ENCODE measurements at places on chromosomes 12 and 14.
A peak's percentile ranks its signal among the peaks of the same experiment; 100 is the strongest.

DNA sequence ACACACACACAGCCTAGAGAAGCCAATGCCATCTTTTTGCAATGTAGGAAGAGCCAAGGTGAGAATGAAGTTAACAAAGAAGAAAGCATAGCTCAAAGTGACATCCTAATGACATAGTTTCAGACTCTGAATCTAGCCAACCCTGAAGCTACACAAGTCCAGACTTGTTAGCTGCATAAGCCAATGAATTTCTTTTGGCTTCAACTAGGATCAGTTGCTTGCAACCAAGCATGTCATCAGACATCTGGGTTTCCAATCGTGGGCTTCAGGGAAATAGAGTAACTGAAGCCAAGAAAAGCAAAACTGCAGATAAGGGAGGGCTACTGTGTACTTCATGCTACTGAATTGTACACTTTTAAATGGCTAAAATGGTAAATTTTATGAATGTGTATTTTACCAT lies 4.4 kb upstream of the GPHN start:
- no peak for DNase-seq

- DNase-seq, result no peak
Measured at GRCh38 chr12:124537525-124538193, 29.8 kb downstream of the NCOR2 start.

DNA sequence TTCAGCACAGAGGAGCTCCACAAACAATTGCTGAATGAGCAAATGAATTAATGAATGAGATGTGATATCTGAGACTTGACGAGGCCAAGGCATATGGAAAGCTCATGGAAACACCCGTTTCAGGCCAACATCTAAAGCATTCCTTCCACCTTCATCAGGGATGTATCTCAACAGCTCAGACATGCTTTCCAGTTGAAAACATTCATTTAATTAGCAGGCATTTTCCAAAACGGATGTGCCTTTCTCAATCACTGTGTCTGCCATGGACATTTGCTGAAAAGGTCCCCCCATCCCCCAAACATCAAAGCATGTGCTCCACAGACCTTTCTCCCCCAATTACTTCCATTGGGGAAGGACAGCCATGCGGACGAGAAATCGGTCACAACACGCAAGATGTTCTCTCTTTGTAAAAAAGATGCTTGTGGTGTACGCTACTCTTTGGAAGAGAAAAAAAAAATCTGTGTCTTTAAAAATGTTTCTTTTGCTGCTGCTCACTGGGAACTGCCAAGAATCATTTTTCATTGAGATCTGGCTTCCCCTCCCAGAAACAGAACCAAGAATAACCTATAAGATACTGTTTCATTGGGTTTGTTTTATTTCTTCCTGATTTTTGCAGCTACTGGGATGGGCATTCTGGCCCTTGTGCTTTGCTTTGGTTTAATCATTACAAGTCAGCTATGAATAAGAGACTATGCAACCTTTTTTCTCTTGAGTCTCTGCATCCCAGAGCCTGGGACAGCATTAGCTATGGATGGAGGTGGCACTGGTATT lies 528.2 kb downstream of the MED13L start:
- DNase-seq, result no peak

DNA sequence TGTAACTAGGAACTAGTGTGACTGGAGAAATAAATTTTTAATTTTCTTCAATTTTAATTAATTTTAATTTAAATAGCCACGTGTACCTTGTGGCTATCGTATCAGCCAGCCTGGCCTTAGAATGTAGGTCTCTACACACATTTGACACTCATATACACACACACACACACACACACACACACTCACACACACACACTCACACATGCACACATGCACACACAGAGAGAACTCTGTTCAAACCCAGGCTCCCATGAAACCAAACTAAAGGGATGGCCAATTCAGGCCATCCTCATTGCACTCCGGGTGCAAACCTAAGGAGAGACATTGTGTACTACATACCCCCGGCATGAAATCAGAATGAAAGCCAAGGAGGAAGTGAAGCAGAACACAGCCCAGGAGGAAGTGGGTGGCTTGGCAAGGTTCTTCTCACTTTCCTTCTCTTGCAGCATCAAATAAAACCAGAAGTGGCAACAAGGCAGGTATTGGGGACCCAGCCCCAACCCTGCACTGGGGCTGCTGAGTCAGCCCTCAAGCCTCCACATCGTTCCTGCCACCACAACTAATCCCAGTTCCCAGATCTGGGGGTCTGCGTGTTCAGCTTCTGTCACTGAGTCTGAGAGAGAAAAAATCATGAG lies 26.2 kb upstream of the CHPT1 start:
- DNase-seq, result peak; percentile 51

GRCh38 chr12:114757684-114758325 lies 73.8 kb upstream of the TBX3 start:
- no peak for DNase-seq

DNA sequence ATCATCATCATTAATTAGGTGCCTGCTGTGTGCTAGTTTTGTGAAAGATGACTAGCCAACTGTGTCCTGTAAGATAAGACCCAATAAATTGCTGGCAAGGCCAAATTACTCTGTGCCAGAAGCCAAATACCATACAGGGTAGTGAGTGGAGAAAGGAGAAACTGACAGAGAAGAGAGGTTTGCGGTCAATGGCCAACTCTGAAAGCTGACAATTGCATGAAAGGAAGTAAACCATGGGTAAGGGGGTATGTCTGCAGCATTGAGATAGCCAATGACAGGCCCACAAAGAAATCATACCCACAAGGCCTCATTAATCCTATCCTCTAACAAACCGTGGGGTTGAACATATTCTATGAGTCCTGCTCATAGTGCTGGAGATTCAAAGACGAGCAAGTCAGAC lies 236.6 kb upstream of the CCDC196 start:
- DNase-seq, result no peak

DNA sequence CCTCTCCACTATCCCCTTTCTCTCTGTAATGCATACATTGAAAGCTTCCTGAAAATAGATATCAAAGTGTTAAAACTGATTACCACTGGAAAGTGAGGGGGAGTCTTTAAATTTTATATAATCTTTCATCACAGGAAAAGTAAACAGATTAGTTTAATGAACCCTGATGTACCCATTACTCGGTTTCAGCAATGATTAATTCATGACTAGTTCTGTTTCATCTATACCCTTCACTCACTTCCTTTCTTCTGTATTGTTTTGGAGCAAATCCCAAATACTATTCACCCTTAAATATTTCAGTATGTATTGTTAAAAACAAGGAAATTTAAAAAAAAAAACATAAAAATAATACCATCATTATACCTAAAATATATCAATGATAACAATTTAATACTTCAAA lies 67.3 kb upstream of the TMCC3 start:
- DNase-seq, result no peak

GRCh38 chr14:55600784-55601561 lies 21.0 kb downstream of the KTN1 start:
- DNase-seq, result no peak

- no peak for DNase-seq
Measured at GRCh38 chr14:62303437-62303836, 541.2 kb downstream of the SNAPC1 start.

DNA sequence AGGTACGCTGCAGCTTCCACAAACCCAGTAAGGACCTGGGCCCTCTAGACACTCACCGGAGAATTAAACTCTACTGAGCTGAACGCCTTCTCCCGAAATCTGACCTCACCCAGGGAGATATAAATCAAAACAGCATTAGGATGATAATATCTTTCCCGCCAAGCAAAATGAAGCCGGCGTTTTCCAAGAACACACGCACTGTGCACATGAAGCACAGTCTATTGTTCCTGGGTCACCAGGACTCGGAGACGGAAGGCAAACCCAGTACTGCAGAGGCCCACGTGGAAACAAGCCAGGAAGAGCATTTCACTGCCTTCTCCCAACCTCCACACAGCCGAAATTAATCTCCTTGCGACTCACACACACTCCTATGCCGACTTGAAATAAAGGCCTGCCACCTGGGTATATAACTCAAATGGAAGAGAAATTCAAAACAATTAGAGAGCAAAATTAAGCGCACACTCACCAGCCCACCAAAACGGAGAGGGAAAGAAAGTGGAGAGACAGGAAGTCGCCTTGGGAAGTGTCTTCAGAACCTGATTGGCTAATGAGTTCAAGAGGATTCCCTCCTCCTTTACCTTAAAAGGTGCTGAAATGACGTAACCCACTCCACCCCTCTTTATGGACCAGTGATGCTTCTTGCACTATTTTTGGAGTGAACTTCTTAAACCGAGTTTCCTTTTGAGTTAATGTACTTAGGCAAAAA lies at the start of gene CCNB1IP1:
CCNB1IP1 (minus strand) TSS at position 492 of the 706 bp plus-strand sequence. CDS start 16,756 bp downstream, outside the sequence.
- DNase-seq, result peak; percentile 39

DNA sequence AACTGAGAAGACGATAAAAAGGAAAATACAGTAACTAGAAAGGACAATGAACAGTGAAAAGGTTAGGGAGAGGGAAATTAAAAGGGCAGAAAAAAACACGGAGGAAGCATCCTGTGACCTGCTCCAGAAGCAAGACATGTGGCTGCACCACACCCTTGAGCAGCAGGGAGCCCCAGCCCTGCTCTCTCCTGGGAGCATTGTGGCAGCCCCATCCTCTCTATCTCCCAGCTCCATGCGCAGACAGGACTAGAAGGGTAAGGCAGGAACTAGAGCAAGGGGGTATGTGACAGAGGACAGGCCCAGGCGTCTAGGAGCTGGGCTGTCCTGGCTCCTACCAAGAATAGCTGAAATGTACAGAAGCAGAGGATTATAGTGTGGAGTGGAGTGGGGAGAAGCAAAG lies 38.6 kb upstream of the SMUG1 start:
- DNase-seq, result no peak

DNA sequence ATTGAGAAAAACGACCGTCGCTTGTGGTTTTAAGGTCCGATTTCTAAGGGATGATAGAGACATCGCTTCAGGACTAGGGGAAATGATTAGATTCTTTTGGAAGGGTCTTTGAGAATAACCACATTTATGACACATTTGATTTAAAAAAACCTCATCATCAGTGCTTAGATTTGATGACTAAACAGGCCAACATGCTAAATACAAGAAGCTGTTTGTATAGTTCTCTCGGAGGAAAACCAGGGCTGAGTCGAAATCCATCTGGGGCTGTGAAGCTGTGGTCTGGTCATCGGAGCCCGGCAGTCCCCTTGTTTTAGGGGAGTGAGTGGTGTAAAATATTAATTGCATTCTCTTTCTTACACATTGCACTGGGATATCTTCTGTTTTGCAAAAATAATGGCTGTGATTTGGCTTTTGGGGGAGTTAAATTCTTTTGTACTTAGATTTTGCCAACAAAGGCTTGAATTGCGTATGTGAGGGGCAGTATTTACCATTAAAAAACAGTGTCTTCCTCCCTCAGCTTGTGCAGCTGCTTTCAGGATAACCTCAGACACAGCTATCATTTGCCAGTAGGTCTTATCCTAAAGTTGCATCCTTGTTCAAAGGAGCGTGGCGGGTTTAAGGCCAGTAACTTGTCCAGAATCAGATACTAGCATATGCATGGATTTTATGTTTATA lies 550 bp downstream of the GNG2 start:
- no peak for DNase-seq

GRCh38 chr12:22408610-22409376 lies 74.3 kb upstream of the ST8SIA1 start:
- no peak for DNase-seq

DNA sequence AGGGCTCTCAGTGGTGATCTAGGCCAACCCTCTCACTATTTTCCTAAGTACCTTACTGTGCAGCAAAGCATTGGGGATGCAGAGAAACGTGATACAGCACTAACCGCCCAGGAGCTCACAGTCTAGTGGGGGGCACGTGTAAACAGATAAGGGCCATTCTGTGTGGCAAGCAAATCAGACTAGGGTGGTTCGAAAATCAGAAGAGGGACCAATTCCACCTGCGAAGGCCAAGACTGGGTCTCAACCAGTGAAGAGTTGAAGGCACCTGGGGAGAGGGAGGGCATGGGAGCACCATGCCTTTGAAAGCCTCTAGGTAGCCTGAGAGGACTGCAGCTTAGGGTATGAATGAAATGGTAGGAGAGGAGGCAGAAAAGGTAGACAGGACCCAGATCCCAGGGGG lies 2.2 kb downstream of the PITPNM2 start:
- DNase-seq, result no peak

GRCh38 chr12:54984658-54985376 lies at the start of gene TESPA1:
TSS of gene TESPA1 (minus strand) at chr12:54984762. CDS start at chr12:54974562, 10,200 bp downstream.
- DNase-seq, result peak; percentile 78

GRCh38 chr12:23141335-23141734 lies 516.4 kb downstream of the ETNK1 start:
- no peak for DNase-seq

DNA sequence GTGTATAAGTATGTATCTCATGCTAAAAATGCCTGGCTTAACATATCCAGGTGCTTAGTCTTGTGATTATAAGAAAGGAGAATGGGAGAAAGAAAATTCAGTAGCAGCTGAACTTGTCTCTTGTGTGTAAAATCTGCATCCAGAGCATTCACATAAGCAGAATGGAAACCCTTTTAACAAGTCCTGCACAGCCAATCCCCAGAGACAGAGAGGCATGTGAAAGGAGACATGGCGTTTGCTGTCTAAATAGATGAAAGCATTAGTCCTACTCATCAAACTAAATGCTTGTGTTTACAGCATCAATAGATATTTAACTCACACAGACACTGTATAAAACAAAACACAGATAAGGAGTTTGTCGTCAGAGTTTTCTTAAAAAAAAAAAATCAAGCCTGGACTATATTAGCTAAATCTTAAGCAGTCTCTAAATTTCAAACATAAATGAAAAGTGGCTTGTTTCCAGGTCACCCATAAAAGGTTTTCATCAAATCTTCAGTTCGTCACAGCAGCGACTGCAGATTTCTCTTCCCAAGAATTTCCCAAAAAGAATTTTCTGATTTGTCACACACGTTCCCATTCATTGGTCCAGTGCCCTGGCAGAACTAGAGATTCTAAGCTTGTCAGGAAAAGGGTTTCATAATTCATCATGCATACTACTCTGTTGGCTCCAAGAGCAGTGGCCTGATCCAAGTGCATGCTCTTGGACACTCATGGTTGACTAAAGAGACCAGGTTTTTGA lies 249.2 kb downstream of the BTG1 start:
- no peak for DNase-seq

- no peak for DNase-seq
Measured at GRCh38 chr12:98485792-98486340, 29.5 kb upstream of the TMPO start.

GRCh38 chr12:5718073-5718472 lies 227.0 kb downstream of the ANO2 start:
- no peak for DNase-seq

Measured in activated naive CD8-positive, alpha-beta T cell treated with anti-CD3 and anti-CD28 coated beads, Interleukin-2, amount 10 ng/mL, durations not matched to agents 7 days and 5 days (primary cell).